Lower lobe of right lung (tissue), 2 donors: ENCODE measurements at places on chromosomes 7 and 10. TPM values are rescaled to one million over a fixed set of nuclear protein-coding genes. Genes with fewer than 3 reads are reported as not detected.

- no peak overlapping the region for H3K27ac ChIP-seq
- no peaks in the 10 kb centered on the region for H3K36me3 ChIP-seq
- H3K4me3 ChIP-seq: no peak overlapping the region
- peaks cover 25% of the 10 kb centered on the region for H3K27me3 ChIP-seq
Observed at GRCh38 chr7:142791502-142791901, 20.7 kb downstream of the PRSS2 start.

GRCh38 chr10:93412801-93413200, 69.3 kb downstream of the MYOF start:
- no peaks in the 10 kb centered on the region for H3K27me3 ChIP-seq
- peak overlapping the region; percentile 49 for H3K27ac ChIP-seq
- no peak for DNase-seq
- H3K4me1 ChIP-seq: peaks cover 25% of the 10 kb centered on the region
- peaks cover 19% of the 10 kb centered on the region for H3K36me3 ChIP-seq

GRCh38 chr10:100194711-100195110, 8.9 kb upstream of the ERLIN1 start:
- DNase-seq: no peak
- no peak overlapping the region for H3K4me3 ChIP-seq
- H3K36me3 ChIP-seq: peaks cover 89% of the 10 kb centered on the region
- no peaks in the 10 kb centered on the region for H3K4me1 ChIP-seq

DNA sequence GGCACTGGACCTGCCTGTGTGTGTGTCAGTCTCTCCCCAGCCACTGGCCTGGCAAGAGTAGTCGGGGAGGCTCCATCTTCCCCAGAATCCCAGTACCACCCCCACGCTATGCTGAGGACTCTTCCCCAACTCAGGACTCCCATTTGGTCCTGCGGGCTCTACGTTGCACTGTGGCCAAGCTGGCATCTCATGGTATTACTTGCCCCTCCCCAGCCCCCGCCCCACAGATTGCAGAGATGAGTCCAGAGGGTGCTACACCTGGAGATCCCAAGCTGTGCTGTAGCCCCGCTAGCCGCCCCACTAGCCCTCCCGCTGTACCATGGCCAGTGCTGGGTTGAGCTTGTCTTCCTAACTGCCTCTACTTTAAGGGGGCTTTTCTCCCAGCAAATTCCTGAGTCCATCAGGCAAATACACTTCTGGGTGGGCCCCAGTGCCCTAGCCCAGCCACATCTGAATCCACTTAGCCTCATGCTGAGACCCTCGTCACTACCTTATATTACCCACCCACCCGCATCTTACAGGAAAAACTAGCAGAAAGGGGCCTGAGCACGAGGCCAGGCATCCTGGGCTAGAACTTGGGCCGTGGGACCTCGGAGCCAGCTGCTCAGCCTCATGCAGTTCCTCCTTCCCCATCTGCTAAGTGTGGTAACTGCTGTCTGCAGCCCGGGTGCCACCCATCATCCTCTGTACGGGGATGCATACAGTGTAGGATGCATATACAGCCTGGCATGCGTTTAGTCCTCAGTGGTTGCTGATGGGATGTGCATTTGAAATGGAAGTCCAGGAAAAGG, 65.8 kb upstream of the CACUL1 start:
- no peak overlapping the region for H3K4me3 ChIP-seq
- H3K36me3 ChIP-seq: no peaks in the 10 kb centered on the region
- no peak for DNase-seq
- no peak overlapping the region for H3K27ac ChIP-seq
- no peaks in the 10 kb centered on the region for H3K27me3 ChIP-seq

DNA sequence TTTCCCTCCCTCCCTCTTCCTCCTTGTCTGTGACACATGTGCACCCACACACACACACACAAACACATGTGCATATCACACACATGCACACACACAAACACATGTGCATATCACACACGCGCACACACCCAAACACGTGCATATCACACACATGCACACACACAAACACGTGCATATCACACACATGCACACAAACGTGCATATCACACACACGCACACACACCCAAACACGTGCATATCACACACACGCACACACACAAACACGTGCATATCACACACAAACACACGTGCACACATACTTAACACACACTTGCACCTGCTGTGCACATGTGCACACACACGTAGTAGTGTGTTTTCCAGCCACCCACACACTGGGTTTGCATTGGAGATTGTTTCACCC, 29.4 kb upstream of the KNDC1 start:
- peak; percentile 11 for DNase-seq
- no peak overlapping the region for H3K4me3 ChIP-seq
- H3K36me3 ChIP-seq: no peaks in the 10 kb centered on the region
- H3K27me3 ChIP-seq: peaks cover 11% of the 10 kb centered on the region
- no peaks in the 10 kb centered on the region for H3K4me1 ChIP-seq

DNA sequence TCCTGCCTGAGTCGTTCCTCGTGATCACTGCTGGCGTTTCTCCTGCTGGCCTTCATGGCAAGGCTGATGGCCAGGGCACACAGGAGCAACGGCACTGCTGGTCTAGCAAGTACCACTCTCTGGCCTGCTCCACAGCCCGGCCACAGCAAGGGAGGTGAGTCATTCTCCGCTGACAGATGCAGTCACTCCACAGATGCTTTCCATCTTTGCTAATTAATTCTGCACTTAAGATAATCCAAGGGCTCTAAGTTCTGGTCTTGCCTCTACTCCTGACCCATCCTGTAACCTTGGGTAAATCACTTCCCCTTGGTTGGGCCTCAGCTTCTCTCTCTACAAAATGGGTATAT, 244.4 kb downstream of the RPS24 start:
- H3K4me3 ChIP-seq: no peak overlapping the region
- no peak overlapping the region for H3K27ac ChIP-seq
- H3K27me3 ChIP-seq: no peaks in the 10 kb centered on the region
- no peak for DNase-seq
- H3K36me3 ChIP-seq: no peaks in the 10 kb centered on the region

- DNase-seq: no peak
- H3K4me3 ChIP-seq: no peak overlapping the region
Observed at GRCh38 chr7:85167636-85168035, 19.2 kb downstream of the SEMA3D start.

- DNase-seq: no peak
- no peaks in the 10 kb centered on the region for H3K27me3 ChIP-seq
- no peak overlapping the region for H3K4me3 ChIP-seq
- no peak overlapping the region for H3K27ac ChIP-seq
Observed at GRCh38 chr10:86078639-86079035, 288.0 kb downstream of the GRID1 start.

DNA sequence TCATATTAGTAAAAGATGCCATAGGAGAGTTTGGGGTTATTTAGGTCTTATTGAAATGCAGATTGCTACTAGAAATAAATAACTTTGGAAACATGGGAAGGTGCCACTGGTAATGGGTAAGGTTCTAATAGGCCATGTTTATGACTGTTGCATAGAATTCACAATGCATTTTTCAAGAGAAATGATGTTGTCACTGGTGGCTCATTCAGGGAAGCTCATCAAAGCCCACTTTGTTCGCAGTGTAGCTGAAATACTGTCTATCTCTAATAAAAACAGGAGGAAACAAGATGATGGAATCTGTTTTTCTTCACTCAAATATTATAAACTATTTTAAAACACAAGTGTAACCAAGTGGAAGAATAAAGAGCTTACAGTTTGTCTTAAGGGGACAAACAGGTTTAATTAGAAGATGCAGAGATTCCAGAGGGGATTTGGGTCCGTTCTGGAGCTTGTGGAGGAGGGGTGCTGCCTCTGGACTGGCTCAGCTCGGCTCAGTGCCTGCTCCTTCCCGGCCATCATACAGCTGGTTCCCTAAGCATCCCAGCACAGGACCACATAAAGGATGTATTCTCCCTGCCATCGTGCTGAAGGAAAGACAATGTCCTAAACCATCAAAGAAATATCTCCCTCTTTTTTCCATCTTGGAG, 20.4 kb downstream of the OPALIN start:
- no peak overlapping the region for H3K4me3 ChIP-seq
- no peak for DNase-seq
- H3K4me1 ChIP-seq: no peaks in the 10 kb centered on the region
- H3K27me3 ChIP-seq: peaks cover 5% of the 10 kb centered on the region
- H3K27ac ChIP-seq: no peak overlapping the region

The SRRM3 gene
- total RNA-seq: 0.86 TPM

The MYH16 gene
- total RNA-seq: not detected

The ARHGAP19 gene
- total RNA-seq: 15.4 TPM

The VSTM2A gene
- not detected for total RNA-seq
